ENCODE measurements at places on chromosomes 5 and 9.

- DNase-seq = no peak
These were observed 165.3 kb upstream of the NREP start for GRCh38 chr5:111922344-111922743.

GRCh38 chr9:104914466-104914865, 13.5 kb downstream of the ABCA1 start:
- no peak for DNase-seq

- no peak for DNase-seq
These were observed 45.2 kb upstream of the FYB1 start for GRCh38 chr5:39264528-39264927.

DNA sequence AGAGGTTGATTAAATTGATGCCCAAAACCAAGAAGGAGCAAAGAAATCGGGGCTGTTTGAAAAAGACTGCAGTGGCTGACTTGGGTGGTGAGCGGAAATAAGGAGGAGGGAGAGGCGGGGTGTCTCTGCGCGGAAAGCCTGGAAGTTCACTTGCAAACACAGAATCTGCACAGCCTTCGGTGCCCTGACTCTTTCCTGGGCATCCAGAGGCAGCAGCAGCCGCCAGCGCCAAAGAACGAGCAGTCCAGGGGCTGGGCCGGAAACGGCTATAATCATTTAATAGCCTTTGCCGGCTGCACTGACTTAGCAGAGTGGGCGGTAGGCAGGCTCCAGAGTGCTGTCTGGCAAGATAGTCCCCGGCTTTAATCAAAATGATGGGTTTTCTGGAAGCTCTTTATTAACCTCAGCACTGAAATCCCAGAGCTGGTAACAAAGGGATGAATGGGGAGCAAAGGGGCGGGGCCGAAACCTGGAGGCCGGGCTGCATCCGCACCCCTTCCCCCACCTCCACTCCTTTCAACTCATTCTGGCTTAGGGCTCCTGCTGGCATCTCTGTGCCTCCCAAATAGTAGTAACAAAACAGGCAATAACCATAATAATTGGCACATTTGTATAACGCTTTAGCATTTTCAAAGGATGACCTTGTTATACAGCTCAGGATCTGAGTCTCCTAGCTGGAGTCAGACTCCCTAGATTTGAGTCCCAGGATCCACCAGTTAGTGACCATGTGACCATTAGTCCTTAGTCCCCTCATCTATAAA, 35.7 kb downstream of the PCDHAC2 start:
- DNase-seq = no peak

- DNase-seq = no peak
These were observed 27.6 kb upstream of the CXCL14 start for GRCh38 chr5:135606431-135606830.

Measured in astrocyte (in vitro differentiated cells and primary cell).